ENCODE measurements at places on chromosomes 1 and 21.

- DNase-seq = no peak
Measured at GRCh38 chr1:229862017-229862774, 204.8 kb upstream of the GALNT2 start.

DNA sequence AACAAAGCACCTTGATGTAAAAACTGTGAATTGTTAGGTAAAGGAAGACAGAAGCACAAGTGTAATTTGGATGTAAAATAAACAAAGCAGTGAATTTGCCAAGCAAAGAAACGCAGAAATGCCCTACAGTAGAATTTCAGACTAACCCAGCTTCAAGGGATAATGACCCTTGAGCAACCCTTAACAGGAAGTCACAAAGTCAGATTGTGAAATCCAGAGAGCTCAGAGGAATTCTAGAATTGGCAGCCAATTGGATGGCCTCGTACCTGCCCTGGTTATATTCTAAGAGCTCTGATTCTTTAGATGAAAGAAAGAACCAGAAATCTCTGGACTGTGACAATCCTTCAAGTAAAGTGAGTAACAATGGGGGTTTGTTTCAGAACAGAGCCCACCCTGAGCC is 152.7 kb upstream of the CHRM3 start:
- no peak for DNase-seq

GRCh38 chr1:47677241-47677940 is 239.5 kb downstream of the FOXD2 start:
- DNase-seq = no peak

- DNase-seq = no peak
Measured at GRCh38 chr21:36762642-36763041, 63.7 kb downstream of the SIM2 start.

GRCh38 chr1:6872573-6873261 is 87.5 kb downstream of the CAMTA1 start:
- DNase-seq = no peak

DNA sequence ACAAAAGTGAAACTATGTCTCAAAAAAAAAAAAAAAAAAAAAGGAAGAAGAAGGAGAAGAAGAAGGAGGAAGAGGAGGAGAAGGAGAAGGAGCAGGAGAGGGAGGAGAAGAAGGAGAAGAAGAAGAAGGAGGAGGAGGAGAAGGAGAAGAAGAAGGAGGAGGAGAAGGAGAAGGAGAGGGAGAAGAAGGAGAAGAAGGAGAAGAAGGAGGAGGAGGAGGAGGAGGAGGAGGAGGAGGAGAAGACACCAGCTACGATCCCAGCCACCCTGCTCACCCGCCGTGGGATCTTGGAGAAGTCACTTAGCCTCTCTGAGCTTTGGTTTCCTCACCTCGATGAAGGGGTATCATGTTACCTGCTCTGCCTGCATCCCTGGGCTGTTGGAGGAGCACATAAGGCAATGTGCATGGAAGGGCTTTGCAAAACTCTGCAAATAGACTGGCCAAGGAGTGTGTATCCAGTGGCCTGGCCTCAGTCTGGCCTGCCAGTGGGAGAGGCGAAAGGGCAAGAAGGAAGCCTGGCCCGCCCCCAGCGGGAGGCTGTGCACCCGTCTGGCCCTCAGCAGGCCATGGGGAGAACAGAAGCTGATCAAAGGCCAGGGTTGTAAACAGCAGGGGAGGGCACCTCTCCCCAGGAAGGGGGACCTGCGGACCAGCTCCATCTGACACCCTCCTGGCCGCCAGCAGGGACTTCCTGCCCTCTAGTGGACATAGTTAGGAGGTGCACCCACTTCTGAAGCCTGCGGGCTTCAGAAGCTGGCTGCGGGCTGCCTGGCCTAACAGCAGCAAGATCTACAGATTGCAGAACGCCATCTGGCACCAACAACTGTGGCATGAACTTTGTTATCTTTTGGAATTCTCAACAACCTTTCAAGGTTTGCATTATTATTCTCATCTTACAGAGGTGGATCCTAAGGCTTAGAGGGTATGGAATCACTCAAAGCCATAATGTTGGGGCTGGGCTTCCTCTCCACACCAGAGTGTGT is 19.2 kb upstream of the CDK18 start:
- peak; percentile 63 for DNase-seq

DNA sequence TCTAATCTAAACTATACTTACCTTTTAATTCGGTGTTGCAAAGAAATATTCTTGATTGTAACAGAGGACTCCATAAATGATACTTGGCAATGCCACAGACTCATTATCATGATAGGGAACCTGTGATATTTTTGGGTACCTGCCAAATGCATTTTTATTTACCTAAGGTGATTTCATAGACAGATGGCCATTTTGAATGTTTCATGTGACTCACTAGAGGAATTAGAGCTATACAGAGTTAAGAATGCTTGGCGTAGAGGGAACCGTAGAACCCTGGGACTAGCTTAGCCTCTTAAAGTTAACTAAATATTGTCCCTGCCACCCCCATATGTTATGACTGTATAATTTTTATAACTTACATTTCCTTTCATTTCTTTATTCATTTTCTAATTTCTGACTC is 136.1 kb downstream of the DISP1 start:
- no peak for DNase-seq

DNA sequence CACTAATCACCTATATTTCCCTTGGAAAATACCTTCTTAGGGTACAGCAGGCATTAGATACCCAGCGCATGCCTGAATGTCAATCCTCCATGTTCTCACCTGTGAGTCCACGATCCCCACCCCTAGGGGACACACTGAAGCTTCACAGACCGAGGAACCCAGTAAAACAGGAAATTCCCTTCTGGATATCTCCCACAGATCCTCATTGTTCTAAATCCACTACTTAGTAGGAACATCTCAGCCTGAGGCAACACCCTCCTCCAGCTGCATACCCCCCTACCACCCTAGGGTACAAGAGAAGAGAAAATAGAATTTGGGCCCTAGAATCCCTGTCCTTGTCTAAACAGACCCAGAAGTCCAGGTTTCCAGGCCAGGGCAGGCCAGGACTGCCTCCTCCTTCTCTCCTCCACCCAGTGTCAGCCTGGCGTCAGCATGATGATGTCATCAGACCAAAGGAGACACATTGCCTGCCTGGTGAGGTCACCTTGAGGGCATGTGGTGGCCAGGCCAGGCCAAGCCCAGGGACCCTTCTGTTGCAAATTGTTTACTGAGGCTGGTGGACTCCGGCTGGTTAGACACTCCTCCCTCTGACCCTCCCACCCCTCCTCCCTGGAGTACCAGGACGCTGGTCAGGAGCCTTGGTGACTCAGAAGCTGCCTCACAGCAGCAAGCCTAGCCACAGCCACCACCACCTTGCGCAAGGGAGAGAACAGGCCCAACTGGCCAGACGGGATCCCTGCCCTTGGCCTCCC is 6.2 kb downstream of the NECTIN4 start:
- no peak for DNase-seq

- no peak for DNase-seq
Measured at GRCh38 chr1:152411134-152411533, 2.9 kb downstream of the CRNN start.

DNA sequence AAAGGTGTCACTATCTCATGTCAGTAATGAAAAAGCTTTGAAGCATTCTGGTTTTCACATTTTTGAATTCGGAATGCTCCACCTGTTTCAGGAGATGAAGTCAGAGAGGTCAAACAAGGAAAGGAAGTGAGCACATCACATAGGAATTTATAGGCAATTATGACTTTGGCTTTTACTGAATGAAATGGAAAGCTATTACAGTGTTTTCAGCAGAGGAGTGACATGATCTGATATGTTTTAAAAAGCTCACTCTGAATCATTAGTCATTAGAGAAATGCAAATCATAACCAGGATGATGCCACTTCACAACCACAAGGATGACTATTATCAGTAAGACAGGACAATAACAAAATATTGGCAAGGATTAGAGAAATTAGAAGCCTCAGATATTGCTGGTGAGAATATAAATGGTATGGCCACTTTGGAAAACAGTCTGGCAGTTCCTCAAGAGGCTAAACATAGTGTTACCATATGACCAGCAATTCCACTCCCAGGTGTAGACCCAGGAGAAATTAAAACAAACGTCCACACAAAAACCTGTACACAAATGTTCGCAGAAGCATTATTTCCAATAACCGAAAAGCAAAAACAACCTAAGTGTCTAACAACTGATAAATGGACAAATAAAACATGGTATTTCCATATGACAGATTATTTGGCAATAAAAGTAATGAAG is 7.5 kb downstream of the TAF1A start:
- DNase-seq = no peak
